ENCODE measurements at places on chromosomes 6 and 20.

DNA sequence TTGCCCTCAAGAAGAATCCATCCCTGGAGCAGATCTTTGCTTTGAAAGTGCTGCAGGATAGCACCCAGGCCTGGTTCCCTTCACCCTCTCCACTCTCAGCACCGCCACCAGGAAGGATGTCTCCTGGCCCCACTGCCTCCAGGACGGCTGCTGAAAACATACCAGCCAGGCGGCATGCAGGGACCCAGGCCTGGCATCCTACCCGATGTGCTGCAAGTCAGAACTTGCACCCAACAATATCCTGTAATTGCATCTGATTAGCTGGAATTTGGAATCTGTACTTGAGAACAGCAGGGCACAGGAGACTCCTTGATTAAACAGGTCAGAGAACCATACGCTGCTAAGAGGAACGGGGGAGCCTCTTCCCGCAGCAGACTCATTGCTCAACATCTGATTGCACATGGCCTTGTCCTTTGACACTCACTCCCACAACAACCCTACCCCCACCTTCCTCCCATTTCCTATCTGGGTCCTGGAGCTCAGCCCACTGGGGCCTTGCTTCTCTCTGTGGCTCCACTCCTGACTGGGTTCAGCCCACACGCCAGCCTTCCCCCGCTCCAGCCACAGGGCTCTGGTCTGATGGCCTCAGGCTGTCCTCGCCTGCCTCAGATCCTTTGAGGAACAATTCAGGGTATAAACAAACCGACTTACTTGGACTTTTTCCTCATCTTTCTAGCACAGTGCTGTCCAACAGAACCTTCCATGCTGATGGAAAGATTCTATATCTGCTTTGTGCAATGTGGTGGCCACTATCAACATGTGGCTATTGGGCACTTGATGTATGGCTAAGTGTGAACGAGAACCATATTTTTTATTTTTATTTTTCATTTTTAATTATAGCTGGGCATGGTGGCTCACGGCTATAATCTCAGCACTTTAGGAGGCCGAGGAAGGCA is 78.0 kb downstream of the FGD2 start:
- peak; percentile 83 for ATAC-seq

DNA sequence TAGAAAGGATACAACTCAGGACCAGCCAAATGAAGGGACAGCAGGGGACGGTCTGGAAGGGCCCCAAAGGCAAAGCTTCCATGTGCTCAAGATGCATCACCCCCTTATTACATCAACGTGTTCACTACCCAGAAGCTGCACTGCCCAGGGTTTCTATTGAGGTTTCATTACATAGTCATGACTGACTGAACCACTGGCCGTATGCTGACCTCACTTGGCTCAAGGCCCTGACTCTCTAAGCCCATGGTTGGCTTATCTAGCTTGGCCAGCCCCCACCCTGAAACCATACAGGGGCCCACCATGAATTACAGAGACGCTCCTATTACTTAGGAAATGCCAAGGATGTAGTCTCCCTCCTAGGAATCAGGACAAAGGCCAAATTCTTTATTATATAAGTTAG is 179.4 kb downstream of the FOXC1 start:
- no peak for ATAC-seq

DNA sequence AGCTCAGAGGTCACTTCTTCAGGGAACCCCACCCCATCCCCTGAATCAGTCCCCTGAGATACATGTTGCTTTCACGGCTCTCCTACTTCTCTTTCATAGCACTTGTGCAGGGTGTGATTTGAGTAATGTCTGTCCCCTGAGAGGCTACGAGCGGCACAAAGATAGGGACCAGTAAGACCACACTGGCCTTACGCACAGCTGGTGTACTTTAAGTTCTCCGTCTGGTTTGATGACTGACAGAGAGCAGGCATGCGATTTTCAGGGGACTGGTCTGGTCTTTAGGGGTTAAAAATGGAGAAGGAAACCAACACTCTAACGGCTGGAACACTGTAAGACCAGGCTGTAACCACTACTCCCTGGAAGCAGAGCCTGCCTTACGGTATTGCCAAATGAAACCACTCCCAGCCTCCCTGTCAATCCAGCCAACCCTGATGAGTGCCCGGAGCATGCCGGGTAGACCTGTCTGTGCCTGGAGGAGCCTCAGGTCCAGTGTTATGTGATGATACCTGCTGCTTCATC is 47.1 kb downstream of the ELMO2 start:
- ATAC-seq = no peak

DNA sequence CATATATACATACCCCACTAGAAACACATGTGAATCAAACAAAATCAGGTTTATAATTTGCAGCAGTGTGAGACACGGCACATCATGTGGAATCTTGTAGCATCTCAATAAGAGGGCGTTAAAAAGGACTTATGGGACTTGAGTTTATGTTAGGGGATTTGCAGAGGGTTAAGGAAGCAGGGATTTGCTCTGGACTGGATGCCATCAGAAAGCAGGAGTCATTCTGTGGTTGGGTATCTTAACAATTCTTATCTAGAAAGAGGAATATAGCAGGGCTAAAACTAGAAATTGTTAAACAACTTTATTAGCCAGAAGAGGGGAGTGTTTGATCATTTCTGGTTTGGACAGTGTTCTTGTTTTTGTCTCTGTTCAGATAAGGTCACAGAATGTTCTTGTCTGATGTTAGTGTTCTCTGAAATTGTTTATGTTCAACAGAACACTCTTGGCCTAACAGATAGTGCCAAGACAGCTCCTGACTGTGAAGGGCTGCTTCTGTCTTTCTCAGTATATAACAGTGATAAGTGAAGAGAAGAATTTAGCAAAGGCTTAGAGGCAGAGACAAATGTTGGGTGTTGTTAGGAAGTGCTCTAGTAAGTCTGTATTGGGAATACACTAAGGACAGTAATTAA is 39.2 kb downstream of the LIN28B start:
- ATAC-seq = peak; percentile 92

DNA sequence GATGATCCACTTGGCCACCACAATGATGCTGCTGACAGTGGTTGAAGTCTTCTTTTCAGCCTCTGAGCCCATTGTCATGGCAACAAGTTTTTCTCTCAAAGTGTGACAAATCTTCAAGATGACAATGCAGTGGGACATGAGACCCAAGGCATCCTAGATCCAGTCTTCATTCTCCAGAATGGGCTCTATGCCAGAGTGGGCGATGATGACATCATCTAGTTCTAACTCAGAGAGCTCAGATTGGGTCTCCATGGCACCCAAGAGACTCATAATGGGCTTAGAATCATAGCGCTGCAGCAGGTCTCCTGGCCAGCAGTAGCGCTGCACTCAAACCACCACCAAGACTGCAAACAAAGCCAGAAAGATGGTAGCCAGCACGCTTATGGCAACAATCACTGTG is 973.6 kb downstream of the EYS start:
- ATAC-seq = no peak

- no peak for ATAC-seq
Observed at GRCh38 chr20:15739035-15739434, 834.2 kb downstream of the KIF16B start.

DNA sequence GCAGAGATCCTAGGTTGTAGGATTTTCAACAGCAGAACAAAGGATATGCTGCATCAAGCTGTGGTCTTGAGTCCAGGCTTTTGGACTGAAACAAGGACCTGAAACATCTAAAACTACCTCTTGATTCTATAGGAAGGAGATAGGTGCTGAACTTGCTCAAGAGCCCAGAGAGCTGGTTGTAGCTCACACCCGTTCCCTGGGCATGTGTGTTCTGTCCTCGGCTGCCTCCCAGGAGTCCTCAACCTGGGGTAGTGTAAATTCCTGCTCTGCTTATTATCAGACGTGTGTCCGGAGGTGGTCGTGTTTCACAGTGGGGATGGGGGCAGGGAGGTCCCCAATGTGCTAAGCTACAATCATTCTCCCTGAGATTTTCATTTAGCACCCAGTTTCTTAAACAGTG is 4.8 kb downstream of the NOP56 start:
- no peak for ATAC-seq

- ATAC-seq = no peak
Observed at GRCh38 chr20:36728986-36729385, 16.9 kb downstream of the NDRG3 start.

- peak; percentile 29 for ATAC-seq
Observed at GRCh38 chr20:46057856-46058598, 29.0 kb downstream of the SLC12A5 start.

- ATAC-seq = no peak
Observed at GRCh38 chr20:42734660-42735368, 454.9 kb downstream of the PTPRT start.

DNA sequence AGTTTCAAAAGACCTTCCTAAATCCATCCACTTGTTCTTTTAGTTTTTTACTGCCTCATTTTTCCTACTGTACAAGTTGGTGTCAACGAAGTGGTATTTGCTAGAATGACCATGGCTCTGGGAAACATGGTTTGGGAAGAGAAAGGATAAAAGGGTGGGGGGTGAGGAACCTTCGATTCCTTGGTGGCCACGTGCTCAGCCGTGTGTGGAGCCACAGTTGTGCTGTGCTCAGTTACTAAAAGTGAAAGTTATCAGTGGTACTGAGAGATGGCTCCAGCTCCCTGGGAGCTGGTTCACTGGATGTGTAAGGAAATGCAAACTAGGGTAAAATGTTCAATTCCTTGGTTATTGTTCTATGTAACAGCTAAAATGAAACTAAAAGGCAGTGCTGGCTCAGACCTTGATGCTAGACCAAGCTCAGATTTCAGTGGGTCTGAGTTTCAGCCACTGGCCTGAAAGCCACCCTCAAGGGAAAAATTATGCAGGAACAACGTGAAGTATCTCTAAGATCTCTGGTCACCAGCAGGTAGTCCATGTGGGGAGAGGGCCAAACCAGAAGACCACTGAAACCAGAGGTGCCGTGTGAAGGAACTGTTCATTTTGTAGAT is 7.4 kb upstream of the SLC22A2 start:
- ATAC-seq = no peak

- peak; percentile 43 for ATAC-seq
Observed at GRCh38 chr6:135667691-135668455, 170.3 kb upstream of the AHI1 start.

DNA sequence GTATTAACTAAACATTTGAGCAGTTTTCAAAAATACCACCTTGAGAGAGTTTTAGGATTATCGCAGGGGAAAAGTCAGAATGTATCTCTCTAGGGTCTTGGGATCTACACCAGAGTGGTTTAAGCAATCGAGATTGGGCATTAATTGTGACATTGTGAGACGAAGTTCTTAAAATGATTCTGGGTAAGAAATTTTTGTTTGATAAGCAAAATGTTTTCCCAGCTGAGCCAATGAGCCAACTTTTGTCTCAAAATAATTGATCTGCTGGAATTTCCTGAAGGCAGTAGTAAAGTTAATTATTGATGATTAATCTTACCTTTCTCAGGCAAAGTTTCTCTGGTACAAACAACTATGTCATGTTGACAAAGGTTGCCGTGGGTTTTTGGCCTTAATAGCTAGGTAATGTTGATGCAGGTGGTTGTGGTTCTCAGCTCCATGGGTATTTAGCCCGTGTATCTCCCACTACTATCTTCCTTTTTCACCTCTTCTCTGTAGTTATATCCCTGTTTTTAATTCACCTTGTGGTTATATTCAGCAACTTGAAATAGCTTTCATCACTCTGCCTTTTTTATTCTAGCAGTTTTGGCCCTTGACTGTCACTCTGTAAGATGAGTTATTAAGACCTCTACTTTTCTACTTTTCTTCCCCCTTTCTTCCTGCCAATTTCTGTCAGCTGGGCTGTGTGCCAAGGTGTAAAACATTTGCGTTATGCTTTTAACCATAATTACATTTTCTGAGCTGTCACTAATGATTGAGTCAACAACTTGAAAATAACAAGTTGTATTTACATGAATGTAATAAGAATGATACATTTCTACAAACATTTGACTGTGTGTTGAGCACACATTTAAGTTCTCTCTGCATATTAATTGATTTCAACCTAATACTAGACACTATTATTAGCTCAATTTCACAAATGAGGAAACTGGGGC is 368.3 kb upstream of the BTBD3 start:
- ATAC-seq = no peak

GRCh38 chr6:76397966-76398365 is 325.5 kb upstream of the IMPG1 start:
- no peak for ATAC-seq

DNA sequence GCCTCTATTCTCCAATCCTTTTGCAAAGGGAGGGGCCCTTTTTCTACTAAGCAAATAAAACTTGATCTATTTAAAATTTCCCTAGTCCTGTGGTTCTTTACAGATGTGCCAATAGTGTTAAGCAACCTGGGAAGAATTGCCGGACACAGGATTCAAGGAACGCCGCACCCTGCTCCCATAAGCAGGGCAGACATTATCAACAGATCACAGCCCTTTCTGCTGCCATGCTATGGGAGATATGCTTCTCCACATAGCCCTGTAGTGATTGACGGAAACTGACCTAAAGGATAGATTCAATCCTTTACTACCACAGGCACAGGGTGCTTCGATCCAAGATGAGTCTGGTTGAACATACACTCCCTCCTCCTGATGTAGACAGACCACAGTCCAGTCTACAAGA is 118.4 kb upstream of the TRAF3IP2 start:
- ATAC-seq = peak; percentile 48

GRCh38 chr6:68760485-68760884 is 125.4 kb downstream of the ADGRB3 start:
- ATAC-seq = no peak

- ATAC-seq = no peak
Observed at GRCh38 chr6:139416146-139416545, 41.7 kb upstream of the CITED2 start.

DNA sequence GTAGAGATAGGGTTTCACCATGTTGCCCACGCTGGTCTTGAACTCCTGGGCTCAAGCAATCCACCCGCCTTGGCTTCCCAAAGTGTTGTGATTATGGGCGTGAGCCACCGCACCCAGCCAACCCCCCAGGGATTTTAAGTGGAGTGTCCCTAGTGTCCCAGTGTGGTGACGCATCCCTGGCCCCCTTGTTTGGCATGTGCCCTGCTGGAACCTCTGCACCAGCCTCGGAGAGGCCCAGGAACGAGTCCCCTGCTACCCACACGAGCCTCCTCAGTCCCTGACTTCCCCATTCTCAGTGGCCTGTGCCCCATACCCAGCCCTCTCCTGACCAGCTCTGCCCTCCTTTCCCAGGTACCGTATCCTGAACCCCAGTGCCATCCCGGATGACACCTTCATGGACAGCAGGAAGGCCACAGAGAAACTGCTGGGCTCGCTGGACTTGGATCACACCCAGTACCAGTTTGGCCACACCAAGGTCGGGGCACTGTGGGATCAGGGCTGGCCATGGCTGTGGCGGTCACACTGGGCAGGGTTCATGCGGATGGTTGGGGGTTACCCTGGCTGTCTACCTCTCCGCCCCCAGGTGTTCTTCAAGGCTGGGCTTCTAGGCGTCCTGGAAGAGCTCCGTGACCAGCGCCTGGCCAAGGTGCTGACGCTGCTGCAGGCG is 37.2 kb downstream of the MYH7B start:
- ATAC-seq = no peak

- ATAC-seq = no peak
Observed at GRCh38 chr6:144481527-144481926, 196.4 kb downstream of the UTRN start.

- ATAC-seq = peak; percentile 88
Observed at GRCh38 chr6:34709386-34709785, 12.8 kb upstream of the ILRUN start.

GRCh38 chr20:38187517-38187916 is 22.4 kb upstream of the TGM2 start:
- ATAC-seq = no peak
